ENCODE measurements at places on chromosomes 12 and 14.

GRCh38 chr14:90755661-90756304 is 60.4 kb downstream of the TTC7B start:
- no peak for DNase-seq

GRCh38 chr14:50383618-50384225 is 13.0 kb downstream of the CDKL1 start:
- DNase-seq: no peak

GRCh38 chr12:110790301-110790700 is 47.6 kb upstream of the PPP1CC start:
- no peak for DNase-seq

GRCh38 chr12:75457191-75457590 is 23.4 kb upstream of the GLIPR1 start:
- DNase-seq: no peak

DNA sequence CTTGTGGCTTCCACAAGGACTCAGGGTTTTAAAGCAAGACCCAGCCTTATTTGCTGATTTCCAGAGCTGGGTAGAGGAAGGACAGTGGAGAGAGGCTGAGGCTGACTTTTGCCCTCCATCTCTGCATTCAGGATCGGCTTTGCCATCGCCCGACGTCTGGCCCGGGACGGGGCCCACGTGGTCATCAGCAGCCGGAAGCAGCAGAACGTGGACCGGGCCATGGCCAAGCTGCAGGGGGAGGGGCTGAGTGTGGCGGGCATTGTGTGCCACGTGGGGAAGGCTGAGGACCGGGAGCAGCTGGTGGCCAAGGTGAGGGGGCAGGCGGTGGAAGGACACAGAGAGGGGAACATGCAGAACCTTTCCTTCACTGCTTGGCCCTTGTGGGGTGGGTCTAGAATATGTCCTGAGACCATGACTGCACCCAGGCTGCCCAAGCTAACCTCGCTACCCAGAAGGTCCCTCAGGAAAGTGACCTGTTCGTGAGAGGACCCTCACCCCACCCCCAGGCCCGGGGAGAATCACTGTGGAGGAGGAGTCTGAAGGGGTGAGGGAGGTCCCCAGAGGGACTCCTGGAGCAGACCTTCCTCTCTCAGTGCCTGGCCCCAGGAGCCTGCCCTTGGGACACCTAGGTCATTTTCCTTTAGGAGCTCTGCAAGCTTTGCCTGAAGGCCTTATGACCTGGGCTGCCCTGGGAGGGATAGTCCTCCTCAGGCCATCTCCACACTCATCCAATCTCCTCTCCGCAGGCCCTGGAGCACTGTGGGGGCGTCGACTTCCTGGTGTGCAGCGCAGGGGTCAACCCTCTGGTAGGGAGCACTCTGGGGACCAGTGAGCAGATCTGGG is 3.1 kb downstream of the DHRS2 start:
- DNase-seq: no peak

GRCh38 chr12:95859947-95860850 is 1.4 kb downstream of the SNRPF start:
- DNase-seq: no peak

DNA sequence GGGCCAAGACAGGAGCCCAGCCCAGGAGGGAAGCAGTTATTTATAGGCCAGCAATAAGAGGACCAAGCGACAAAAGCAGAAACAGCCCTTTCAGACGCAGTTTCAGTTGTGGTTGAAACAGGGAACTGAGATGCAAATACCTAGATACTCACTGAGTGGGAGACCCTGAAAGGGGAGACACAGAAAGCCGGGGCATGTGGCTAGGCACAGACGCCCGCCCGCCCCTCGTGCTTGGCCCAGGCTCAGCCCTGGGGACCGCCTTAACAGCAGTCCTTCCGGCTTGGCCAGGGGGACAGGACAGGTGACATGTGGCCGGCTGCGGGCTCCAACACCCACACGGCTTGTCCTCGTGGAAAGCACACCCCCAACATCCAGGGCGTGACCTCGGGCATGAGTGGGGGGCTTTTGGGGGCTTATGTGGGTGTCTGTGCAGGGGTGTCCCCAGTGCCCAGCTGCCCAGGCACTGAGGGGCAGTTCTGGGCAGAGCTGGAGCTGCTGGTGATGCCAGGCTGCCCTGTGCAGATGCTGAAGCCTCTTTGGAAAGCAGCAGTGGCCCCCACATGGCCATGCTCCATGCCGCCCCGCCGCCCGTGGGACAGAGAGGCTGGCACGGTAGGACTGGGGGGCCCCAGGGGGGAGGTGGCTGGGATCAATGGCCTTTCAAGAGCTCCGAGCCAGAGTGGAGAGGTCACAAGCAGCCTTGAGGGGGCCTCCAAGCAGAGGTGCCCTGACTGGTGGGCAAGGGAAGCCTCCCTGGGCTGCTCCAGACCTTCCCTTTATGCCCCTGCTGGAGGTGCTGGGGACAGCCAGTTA is 2.1 kb downstream of the PLD4 start:
- no peak for DNase-seq

- DNase-seq: no peak
Measured at GRCh38 chr14:30132196-30132595, 204.5 kb upstream of the PRKD1 start.

- DNase-seq: no peak
Measured at GRCh38 chr12:115443351-115443938, 759.5 kb upstream of the TBX3 start.

- no peak for DNase-seq
Measured at GRCh38 chr12:41418586-41418985, 230.5 kb downstream of the PDZRN4 start.

GRCh38 chr14:105838591-105839424 is 312.4 kb downstream of the TMEM121 start:
- no peak for DNase-seq

DNA sequence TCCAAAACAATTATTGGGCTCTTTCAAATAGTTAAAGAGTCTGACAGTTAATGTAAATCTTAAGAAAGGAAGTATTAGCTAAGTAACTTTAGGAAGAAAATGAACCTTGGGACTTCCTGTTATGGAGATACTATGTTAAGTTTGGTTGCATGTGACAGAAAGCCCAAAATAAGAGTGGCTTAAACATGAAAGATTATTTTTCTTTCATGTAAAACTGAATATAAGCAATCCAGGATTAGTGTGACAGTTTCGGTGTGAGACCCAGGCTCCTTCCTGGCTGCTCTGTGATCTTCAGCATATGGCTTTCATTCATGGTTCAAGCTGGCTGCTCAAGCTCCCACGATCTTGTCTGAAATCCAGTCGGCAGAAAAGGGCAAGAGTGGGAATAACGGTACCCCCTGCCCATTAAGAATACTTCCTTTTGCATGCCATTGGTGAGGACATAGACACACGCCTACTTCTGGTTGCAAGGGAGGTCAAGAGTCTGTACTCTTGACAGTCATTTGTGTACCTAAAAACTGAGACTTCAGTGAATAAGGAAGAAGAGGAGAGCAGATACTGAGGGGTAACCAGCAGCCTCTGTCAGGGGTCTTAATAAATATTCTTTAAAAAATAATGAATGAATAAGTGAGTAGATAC is 2.2 kb upstream of the RPAP3 start:
- DNase-seq: no peak

GRCh38 chr12:1839956-1840951 is 19.9 kb downstream of the LRTM2 start:
- DNase-seq: no peak

DNA sequence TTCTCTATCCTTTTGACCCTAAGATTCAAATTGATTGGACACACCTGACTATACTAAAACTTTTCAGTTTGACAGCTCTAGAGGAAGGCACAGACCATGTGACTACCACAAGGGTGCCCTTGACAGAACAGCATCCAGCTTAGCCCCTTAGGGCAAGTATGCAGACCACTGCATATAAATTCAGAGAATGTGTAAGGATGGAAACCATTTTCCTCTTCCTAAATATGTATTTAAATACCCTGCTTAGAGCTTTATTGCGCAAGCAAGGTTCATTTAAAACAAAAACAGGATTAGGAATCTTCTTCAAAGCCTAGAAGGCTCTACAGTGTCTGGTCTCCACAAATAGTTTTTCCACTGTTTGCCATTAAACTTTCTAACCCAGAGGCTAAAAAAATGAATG is 202.8 kb downstream of the MED13L start:
- DNase-seq: no peak

DNA sequence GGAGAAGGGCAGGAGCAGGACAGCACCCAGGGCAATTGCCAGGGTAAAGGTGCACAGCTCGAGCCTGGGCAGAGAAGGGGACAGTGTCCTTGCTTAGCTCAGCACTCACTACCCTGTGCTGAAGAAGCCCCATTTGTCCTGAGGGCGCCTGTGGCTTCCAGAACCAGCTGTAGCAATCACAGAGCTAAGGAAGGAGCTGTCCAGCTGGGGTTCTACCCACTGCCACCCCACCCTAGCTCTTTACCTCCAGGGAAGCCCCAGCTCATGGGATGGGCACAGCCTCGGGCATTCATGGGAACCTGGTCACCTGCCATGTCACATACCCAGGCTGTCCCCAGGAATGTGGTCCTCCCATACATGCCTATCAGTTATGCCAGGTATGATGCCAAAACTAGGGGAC is 5.8 kb downstream of the LMBR1L start:
- DNase-seq: no peak

GRCh38 chr12:30942486-30942885 is 15.9 kb downstream of the TSPAN11 start:
- no peak for DNase-seq

DNA sequence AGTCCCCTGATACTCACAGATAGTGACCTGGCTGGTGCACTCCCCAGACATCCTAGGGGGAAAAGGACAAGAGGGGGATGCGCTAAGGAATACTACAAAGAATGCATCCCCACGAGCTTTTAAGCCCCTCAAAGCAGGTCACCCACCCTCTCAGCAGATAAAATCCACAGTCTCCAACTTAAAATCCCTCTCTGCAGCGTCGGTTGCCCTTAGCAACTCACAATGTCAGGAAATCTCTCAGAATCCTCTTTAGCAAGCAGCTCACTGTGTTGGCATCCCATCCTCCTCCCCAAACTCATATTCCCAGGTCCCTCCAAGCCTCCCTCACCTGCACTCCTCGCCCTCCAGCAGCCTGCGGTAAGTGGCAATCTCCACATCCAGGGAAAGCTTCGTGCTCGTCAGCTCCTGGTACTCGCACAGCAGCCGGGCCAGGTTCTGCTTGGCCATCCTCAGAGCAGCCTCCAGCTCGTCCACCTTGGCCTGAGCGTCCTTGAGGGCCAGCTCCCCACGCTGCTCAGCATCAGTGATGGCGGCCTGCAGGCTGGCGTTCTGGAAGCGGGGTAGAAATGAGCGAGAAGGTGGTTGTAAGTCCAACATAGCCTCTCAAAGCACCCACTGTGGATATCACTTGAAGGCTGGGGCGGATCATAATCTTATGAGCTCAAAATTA is 5.5 kb upstream of the KRT79 start:
- no peak for DNase-seq

- DNase-seq: no peak
Measured at GRCh38 chr12:21547437-21547836, 21.3 kb downstream of the SPX start.

- DNase-seq: no peak
Measured at GRCh38 chr12:27163048-27163715, 80.8 kb upstream of the C12orf71 start.

GRCh38 chr12:30953257-30953656 is 26.7 kb downstream of the TSPAN11 start:
- no peak for DNase-seq

DNA sequence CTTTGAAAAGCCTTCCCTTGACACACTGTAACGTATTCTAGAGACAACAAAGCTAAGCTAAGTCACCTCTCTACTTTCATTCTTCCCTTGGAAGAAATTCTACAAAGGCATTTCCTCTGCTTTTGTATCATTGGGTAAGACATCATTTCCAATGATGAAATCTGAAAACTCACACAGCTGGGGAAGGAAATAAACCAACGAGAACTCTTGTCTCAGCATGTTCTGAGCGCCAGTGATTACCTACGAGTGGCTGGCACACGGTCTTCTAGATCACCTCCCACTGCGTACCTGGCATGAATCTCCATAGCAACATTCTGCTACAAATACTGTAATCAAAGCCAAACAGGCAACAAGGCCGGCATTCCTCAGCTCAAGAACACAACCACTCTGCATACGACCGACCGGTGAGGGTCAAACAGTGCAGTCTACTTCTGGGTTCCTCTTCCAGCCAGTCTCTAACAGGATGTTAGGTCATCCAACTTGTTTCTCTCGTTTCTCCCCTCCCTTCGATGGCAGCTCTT is 7.6 kb downstream of the VPS37B start:
- DNase-seq: no peak

DNA sequence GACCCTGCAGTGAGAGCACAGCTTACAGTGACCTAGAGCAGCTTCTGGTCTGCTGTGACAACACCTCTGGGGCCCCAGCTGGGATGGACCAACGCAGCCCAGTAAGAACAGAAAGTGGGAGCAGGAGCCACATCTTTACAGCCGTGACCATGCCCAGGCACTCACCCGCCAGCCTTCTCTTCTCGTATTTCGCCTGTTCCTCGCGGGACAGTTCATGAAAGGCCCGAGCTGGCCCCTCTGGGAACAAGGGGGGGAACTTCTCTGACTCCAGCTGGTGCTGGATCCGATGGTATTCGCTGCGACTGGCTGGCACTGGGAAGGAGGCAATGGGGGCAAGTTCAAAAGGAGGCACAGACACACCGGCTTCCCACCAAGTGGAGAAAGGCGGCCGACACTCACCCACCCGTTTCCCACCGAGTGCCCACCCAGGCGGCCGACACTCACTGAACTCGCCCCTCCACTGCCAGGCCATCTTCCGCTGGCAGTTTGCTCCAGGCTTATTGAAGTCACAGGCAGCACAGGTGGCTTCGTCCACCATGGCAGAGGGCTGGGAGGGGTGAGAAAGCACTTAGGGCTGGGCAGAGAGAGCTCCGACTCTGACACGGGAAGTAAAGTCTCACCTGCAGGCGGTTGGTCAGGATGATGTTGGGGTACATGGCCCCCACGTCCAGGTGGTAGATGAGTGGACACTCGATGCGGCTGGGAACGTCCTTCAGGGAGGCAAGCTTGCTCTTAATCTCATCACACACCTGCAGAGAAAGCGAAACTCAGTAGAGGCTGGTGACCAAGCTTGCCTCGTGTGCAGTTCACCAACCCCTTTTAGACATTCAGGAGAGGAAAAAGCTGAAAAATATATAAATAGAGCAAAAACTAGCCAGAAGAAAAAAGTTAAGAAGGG is 18.7 kb downstream of the POLE start:
- DNase-seq: no peak

- DNase-seq: no peak
Measured at GRCh38 chr12:111757361-111758119, 9.2 kb upstream of the ALDH2 start.

DNA sequence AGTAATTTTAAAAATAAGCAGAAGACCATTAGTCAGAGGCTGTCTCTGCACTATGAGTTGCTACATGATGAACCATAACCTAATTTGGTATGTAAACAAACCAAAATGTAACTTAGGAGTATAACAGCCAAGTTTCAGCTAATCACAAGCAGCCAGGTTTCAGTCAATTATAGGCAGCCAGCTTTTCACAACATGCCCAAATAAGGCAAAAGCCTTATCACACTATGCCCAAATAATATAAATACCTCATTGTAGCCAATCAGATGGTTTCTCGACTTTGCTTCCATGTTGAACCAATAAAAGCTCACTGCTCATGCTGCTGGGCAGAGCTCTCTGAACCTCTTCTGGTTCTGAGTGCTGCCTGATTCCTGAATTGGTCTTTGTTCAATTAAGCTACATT is 38.6 kb downstream of the GARIN6 start:
- no peak for DNase-seq
